ENCODE measurements at places on chromosomes 11 and 22. TPM values are rescaled to one million over a fixed set of nuclear protein-coding genes. Genes with fewer than 3 reads are reported as not detected.

The DBX1 gene
- polyA plus RNA-seq: not detected

The TECTA gene
- 0.07 TPM for polyA plus RNA-seq

GRCh38 chr11:132264616-132265015, 894.2 kb downstream of the NTM start:
- no peak for DNase-seq

DNA sequence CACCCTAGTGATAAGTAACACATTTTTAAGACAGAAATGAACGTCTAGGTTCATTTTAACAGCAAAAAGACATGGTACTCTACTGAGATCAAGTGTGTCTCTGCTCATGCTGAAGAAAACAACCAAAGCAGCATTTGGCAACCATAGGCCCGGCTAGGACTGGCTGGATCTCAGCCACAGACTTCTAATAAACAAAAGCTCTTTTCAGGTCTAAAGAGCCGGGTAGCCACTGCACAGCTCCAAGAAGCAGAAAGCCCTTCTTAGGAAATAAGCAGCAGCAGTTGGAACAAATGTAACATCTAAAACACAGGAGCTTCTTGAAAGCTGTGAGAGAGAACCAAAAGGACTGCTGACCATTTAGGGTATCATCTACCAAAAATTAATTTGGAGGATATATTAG, 37.6 kb downstream of the PITPNB start:
- DNase-seq: no peak

DNA sequence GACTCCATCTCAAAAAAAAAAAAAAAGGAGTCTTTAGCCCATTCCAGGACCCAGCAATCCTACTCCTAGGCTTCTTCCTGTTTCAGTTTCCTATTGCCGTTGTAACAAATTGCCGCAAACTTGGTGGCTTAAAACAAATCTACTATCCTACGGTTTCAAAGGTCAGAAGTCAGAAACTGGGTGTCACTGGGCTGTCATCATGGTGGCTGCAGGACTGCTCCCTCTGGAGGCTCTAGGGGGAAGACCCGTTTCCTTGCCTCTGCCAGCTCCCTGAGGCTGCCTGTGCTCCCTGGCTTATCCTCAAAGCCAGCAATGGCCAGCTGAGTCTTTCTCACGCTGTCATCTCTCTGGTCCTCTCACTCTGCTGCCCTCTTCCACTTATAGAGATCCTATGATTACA, 8.7 kb upstream of the DAGLA start:
- no peak for DNase-seq
